ENCODE measurements at places on chromosomes 2 and 18.
A peak's percentile ranks its signal among the peaks of the same experiment; 100 is the strongest.

DNA sequence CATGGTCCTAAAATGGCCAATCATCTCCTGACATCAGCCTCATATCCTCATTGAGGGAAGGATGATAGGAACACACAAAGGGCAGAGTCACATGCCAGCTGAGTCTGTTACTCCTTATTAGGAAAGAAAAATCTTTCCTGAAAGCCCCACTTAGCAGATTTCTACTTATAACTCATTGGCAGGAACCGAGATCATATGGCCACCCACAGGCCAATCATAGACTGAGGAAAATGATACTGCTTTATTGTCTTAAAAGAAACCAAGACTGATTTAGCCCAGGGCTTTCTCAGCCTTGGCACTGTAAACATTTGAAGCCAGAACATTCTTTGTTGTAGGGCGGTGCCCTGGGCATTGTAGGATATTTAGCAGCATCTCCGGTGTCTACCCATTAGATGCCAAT, 18.7 kb downstream of the GKN2 start:
- no peak for DNase-seq

DNA sequence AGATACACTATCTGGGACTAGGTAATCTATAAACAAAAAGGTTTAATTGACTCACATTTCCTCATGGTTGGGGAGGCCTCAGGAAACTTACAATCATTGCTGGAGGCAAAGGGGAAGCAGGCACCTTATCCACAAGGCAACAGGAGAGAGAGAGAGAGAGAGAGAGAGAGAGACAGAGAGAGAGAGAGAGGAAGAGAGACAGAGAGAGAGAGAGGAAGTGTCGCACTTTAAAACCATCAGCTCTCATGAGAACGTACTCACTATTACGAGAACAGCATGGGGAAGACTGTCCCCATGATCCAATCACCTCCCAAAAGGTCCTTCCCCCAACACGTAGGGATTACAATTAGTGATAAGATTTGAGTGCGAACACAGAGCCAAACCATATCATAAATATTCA, 253.5 kb upstream of the TRIB2 start:
- DNase-seq: no peak

GRCh38 chr2:74585406-74586185, 31.1 kb downstream of the DOK1 start:
- peak; percentile 1 for DNase-seq

DNA sequence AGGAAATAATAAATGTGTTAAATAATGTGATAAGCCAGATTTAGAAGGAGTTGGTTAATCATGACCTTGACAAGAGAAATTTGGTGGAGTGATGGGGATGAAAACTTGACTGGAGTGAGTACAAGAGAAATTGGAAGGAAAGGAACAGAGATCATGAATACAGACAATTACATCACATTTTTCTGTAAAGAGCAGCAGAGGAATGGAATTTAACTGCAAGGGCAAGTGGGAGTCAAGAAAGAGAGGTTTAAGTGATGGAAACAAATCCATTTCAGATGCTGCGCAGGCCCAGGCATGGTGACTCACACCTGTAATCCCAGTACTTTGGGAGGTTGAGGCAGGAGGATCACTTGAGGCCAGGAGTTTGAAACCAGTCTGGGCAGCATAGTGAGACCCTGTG, 46.7 kb downstream of the ICA1L start:
- DNase-seq: no peak

DNA sequence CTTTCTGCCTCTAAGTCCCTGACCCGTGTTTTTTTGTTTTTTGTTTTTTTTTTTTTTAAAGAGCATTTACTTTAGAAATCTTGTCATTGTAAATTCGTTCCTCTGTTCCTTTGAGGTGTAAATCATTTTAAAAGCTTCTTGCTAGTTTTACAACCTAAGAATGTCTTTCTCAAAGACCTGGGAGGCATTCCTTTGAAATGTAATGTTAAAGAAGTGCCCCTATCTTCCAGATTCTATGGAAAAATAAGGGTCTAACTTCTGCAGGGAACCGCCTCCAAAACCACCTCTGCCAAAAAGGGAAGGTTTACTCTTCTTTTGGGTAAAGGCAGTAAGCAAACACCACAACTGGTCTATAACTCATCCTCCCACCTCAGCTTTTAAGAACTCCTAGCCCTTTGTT, 259.6 kb upstream of the ZNF804A start:
- no peak for DNase-seq
